Mammary epithelial cell (primary cell): ENCODE measurements at places on chromosomes 12 and 14. TPM values are rescaled to one million over a fixed set of nuclear protein-coding genes. Genes with fewer than 3 reads are reported as not detected.
A peak's percentile ranks its signal among the peaks of the same experiment; 100 is the strongest.

The TUNAR gene
- not detected for polyA plus RNA-seq

GRCh38 chr14:84819528-84819927, 710.4 kb upstream of the FLRT2 start:
- no peak for DNase-seq

The ITGA7 gene
- 0.28 TPM for polyA plus RNA-seq

- DNase-seq = no peak
These were observed 1.7 kb downstream of the PRMT8 start for GRCh38 chr12:3492793-3493042.

GRCh38 chr14:87409393-87409792, 583.6 kb downstream of the GALC start:
- peak; percentile 32 for DNase-seq

The AICDA gene
- not detected for polyA plus RNA-seq

GRCh38 chr12:111041091-111041490, 120.7 kb upstream of the MYL2 start:
- no peak for DNase-seq

GRCh38 chr14:96039633-96040311, 610 bp downstream of the C14orf132 start:
- DNase-seq = no peak

The RNASE7 gene
- 30.9 TPM for polyA plus RNA-seq

The TAS2R20 gene
- polyA plus RNA-seq = 0.10 TPM

GRCh38 chr12:92973614-92974013, 44.5 kb upstream of the EEA1 start:
- DNase-seq = peak; percentile 97

The LRP1 gene
- 11.3 TPM for polyA plus RNA-seq

DNA sequence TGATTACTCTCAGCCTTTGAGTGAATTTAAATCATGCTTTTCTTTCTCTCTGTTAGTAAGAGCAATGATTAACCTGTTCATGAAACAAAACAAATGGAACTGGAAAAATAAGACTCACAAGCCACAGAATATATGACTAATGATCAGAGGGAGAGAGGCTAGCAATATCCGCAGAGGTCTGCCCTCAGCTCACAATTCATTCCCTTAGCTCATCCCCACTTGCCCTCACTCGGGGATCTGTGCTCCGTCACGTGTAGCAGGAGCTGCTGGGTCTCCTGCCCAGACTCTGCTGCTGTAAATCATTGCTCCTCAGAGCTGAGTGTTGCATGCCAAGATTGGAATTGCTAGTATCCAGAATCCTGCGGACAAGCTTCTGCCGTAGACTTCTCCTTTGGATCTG, 53.1 kb upstream of the GNG2 start:
- DNase-seq = no peak

- DNase-seq = no peak
These were observed 101.2 kb downstream of the PPP2R5C start for GRCh38 chr14:101862711-101863110.
